ENCODE measurements at places on chromosomes 2 and 18.
A peak's percentile ranks its signal among the peaks of the same experiment; 100 is the strongest.

DNA sequence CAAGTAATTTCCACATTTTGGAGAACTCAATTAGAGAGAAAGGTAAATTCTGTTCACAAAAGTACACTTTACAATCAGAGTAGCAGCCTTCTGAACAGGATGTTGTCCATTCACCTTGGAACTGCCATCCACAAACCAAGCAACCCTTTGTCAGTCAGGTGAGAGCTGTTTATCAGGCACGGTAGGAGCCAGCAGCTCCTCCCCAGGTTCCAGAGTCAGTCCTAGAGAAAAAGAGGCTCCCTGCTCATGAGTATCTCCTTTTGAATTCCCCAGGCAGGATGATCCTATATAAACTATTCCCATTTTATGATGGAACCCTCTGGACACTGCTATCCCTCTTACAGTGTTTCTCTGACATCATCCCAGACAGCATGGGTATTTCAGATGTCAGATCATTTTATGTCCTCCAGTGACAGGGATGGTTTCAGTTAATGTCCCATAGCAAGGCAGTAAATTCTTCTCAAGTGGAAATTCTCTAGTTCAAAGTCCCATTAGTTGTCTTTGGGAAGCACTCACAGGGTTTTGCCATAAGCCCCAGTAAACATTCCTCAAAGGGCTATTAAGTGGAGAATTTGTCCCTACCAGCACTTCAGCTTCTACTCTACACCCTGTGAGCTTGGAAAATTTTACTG is 34.5 kb upstream of the CSRNP3 start:
- no peak for DNase-seq

DNA sequence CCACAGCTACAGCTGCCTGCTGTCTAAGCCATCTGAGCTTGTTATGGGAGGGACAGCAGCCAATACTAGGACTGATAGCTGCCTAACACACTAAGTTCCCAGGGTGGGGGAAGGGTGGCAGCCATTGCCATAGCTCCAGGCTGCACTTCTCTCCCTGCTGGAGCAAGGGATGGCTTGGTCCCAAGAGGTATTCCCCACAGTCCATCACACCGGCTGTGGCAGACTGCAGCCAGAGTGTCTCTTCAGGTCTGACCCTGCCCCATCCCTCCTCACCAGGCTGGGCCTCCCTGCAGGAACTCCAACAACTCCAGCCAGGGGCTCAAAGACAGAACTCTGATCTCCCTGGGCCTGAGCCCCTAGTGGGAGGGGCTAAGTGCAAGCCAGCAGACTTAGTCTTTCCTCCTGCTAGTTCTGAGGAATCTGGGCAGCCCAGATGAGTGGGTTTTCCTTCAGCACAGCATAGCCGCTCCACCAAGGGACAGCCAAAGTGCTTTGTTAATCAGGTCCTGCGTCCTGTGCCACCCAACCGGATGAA is 632.1 kb downstream of the SOCS6 start:
- no peak for DNase-seq

- DNase-seq, result no peak
Observed at GRCh38 chr2:209990838-209991237, 11.6 kb upstream of the RPE start.

GRCh38 chr2:37464067-37464466 is 119.6 kb downstream of the QPCT start:
- no peak for DNase-seq

DNA sequence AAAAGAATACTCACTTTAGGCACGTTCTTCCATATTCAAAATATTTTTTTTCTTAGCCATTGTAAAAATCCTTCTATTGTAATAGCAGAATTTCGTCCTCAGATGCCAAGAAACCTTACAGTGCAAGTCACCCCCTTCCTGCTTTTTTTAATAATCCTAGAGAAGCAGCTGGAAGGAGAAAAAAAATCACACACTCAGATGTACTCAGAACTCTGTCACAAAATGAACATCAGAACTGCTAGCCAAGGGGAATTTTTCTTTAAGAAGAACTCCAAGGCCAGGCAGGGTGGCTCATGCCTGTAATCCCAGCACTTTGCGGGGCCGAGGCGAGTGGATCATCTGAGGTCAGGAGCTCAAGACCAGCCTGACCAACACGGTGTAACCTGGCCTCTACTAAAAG is 127.3 kb upstream of the SPATS2L start:
- no peak for DNase-seq

DNA sequence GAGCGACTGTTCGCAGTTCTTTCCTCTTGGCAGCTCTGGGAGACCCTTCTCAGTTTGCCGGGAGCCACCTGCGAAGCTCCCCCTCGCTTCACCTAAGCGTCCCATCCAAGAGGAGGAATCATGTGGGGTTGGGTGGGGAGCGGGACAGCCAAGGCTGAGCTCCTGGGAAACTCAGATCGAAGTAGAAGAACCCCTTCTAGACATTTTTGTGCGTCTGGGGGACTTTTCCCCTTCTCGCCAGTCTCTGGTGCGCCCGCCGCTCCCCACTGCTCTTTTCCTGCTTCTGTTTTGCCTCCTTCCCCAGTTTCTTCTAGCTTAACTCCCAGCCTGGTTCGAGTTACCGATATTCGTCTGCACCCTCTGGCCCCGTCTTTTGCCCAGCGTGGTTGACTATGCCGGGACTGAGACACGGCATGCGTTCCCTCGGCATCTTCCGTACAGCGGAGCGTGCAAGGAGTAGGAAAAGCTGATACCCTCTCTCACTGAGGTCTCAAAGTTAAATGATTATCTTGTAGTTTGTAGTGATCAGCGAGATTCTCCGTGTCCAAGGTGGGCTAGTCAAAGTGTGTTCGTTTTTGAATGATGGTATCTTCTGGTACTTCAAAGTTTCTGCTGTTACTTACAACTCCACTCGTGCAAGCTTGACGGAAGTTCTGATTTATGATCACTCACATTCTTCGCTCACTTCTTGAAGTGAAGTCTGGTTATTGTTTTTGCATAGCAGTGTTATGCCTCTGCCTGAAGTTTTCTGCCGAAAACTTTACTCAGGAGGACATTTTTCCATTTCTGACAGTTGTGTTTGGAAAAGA is 664 bp downstream of the CAMKMT start:
- peak; percentile 37 for DNase-seq

DNA sequence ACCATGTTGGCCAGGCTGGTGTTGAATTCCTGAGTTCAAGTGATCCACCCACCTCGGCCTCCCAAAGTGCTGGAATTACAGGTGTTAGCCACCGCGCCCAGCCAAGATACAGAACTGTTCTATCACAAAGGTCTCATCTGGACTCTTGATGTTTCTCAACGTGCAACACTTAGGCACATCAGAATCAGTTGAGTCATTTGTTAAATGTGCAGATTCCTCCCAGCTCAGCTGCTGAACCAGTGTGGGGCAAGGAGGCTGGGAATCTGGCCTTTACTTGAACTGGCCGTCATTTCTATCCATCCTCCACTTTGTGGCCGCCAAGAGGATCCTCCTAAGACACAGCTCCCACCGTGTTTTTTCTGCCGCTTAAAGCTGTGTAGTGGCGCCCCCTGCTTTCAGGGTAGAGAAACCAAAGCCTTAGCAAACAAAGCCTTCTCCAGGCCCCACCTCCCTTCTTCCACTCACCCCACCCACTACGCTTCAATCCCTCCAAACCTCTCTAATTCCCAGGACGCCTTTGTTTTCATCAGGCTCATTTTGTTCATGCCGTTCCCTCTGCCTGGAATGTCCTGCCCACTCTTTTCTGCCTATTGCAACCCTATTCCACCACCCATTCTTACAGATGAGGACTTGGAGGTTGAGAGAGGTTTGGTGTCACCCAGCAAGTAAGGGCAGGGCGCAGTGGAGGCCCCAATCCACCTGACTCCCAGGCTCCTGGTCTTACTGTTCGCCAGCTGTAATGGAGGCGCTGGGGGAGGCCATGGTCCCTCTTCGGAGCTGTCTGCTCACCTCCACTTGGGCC is 776 bp upstream of the SPEG start:
- peak; percentile 59 for DNase-seq

- DNase-seq, result no peak
Observed at GRCh38 chr18:11383381-11383780, 226.0 kb upstream of the SLC35G4 start.

- no peak for DNase-seq
Observed at GRCh38 chr2:14572633-14573032, 59.9 kb upstream of the LRATD1 start.

DNA sequence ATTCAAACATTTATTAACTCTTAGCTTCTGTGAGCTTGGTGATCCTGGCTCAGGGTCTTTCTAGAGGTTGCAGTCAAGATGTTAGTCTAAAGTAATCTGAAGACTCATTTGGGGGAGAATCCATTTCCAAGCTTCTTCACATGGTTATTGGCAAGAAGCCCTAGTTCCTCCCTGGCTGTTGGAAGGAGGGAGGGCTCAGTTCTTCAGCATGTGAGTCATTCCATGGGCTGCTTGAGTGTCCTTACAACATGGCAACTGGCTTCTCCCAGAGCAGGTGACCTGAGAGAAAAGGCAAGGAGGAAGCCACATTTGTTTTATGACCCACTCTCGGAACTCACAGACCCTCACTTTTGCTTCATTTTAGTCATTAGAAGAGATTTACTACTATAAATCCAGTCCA is 10.6 kb upstream of the C2orf74 start:
- DNase-seq, result peak; percentile 42

DNA sequence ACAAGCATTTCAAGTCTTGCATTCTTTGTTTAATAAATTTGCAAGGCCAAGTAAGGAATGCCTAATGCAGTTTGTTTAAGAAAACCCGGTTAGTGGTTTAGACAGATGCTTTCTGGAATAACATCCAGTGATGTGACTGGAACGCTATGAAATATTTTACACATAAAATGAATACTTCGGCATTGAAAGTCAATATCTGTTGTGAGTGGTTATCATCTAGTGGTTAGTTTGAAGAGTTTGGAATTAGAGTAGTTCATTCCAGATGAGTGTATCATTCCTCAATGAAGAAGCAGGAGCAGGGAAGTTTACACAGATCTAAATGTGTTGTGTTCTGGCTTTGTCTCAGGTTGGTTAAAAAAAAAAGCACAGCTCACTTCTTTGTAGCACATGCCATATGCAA is 608.0 kb upstream of the PIK3C3 start:
- DNase-seq, result peak; percentile 39

DNA sequence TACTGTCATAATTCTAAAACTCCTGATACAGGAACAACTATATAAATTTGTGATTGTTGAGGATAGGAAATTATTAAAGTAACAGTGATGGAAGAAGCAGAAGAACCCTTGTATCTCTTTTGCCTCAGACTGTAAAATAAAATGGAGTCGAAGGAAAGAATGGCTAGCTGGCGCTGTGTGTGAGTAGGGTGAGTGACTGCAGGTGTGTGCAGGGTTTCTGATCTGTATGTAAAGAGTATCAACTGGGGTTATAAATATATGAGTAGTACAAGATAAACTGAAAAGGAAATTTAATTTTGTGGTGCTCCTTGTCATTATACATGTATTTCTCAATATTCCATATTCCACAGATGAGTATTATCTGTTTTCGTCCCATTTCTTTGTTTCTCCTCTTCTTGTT is 15.2 kb downstream of the POLI start:
- no peak for DNase-seq

DNA sequence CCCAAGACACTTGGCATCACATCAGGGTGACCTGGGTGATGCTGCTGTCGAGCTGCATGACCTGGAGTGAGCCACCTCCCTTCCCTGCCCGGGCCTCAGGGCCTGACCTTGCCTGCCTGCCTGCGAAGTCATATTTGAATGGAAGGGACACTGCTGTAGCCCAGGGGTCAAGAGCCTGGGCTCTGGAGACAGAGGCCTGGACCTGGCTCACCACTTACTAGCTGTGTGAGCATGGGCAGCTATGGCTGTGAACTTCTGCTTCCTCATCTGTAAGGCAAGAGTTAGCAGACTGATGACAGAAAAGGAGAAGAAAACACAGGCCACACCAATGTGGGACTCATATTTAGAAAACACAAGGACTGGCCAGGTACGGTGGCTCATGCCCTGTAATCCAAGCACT is 118.7 kb downstream of the ZFP36L2 start:
- DNase-seq, result no peak

- no peak for DNase-seq
Observed at GRCh38 chr18:54506516-54507261, 84.4 kb upstream of the DYNAP start.

- peak; percentile 70 for DNase-seq
Observed at GRCh38 chr2:230902180-230902899, 22.7 kb downstream of the GPR55 start.

GRCh38 chr2:239596792-239597191 is 196.0 kb upstream of the HDAC4 start:
- no peak for DNase-seq

GRCh38 chr18:35775887-35776286 is 194.3 kb downstream of the GALNT1 start:
- DNase-seq, result no peak

DNA sequence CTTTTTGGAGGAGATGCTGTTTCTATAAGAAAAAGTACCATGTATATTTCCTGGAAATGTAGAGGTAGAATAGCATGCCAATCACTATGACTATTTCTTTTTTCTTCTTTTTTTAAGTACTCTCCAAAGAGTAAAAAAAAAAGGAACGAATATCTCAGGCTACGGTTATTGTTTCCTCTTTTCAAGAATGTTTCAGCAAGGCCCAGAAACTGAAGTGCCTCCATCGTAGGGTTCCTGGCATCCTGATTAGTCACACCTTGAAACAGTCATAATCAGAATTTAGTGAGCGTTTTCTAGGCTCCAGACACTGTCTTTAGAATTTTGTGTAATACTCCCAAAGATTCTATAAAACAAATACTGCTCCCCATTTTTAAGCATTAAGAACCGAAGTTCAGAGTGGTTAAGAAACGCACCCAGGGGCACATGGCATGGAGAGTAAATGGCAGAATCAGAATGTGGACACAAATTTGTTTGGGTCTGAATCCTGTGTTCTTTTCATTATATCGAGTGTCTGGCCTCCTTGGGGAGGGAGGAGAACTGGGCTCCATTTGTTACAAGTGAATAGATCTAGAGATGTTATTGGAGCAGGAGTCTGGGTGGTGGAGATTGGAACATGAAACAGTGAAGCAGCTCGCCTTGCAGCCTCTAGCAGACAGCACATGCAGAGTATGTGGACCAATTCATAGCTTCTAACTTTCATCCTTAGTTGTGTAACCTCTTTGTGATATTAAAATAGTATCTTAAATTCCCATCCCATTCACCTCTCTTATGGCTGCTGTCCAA is 26.7 kb downstream of the ZEB2 start:
- DNase-seq, result no peak

DNA sequence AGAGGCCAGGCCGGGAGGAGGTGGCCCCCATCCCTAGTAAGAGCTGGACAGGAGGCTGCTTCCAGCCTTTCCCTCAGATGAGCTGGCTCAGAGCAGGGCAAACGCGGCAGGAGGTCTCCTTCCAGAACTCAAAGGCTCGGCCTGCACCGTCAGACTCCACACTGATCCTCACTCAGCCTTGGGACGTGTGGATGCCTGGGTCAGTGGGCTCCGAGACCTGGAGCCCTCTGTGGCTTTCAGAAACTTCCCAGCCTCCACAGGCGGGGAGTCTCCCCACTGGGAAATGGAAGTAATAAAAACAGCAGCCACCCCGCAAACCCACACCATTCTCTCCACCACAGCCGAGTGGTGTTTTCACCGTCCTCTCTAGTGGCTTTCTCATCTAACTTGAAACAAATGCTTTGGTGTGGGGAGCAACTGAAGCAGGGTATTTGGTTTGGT is 54.3 kb downstream of the INPP5D start:
- DNase-seq, result no peak

- no peak for DNase-seq
Observed at GRCh38 chr18:11136241-11136640, 13.1 kb downstream of the PIEZO2 start.

Data from A172 (cell line).